NCI-H510A (cell line): ENCODE measurements at places on chromosomes 11 and 22.

DNA sequence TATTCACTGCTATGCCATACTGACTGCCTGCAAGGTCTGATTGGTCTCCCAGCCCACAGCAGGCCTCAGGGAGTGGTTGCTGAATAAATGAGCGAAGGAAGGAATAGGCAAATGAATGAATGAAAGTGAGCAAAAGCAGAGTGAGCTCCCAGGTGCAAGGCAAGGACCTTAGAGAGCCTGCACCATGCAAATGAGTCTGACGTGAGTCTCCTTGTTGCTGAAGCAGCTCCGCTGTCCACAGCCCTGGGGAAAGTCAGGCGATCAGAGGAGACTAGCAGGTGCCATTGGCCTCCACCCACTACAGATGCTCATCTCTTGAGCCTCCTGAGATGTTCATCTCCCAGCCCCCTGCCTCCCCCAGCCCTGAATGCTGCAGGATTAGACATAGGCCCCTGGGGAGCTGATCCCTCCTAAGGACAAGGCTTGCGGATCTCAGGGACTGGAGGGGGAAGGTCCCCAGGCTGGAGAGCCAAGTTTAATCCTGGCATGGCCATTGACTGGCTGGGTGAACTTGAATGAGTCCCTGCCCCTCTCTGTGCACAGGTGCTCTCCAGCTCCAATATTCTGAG lies 22.1 kb downstream of the GDPD5 start:
- no peak for DNase-seq

DNA sequence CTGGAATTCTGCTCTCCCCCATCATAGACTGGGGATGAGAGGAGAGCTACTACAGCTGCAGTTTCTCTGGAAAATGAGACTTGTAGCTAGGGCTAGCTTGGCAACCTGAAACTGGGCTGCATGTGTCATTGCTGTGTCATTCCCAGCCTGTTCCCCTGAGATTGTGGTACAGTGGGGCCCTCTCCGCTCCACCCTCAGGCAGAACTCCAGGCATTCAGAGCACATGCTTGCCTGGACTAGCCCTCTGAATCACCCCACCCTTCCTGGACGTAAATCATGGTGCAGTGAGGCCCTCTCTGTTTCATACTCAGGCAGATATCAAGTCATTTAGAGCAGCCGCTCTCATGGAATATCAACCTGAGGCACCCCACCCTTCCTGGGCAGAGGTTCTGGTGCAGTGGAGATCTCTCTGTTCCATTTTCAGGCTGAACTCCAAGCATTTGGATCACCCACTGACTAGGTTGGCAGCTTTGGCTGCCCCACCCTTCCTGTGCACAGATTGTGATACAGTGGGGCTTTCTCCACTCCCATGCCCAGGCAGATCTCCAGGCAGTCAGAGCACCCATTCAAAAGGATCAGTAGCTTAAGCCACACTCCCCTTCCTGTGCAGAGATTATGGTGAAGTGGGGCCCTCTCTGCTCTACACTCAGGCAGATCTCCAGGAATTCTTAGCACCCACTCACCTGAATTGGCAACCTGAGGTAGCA lies 274.4 kb downstream of the C11orf87 start:
- DNase-seq, result no peak

- DNase-seq, result no peak
These were observed 8.9 kb downstream of the SIDT2 start for GRCh38 chr11:117187428-117187798.

DNA sequence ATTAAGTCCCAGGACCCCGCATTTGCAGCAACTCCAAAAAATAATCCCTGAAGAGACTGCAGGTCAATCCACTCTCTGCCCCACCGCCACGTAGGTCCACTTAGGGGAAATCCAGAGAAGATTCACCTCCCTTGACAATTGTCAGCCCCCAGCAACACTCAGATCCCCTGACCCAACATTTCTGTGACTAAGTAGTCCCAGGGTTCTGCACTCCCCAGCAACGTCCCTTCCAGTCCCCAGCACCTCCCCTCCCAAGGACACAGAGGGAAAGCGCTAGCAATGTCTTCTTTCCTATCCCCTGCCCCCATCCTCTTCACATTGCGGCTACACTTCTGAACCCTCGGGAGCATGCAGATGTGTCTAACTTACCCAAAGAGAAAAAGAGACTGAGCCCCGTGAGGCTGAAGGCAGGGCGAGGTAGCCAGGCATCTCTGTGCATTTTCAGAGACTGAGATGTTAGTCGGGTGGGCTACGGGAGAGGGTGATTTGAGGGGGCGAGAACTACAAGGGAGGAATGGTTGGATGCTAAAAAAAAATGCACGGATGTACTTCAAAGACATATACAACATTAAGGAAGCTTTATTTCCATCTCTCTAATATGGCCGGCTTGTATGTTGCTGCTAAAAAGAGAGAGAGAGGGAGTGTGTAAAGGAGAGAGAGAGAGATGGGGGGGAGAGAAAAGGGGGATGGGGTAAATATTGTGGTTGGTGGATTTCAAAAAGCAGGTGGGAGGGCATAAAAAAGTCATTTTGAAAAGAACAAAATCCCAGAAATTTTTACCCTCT lies at the start of gene SCN2B:
TSS of gene SCN2B (minus strand) at position 647 of the 785 bp plus-strand sequence. CDS start at position 439, 208 bp downstream.
- DNase-seq, result no peak

- DNase-seq, result no peak
These were observed 10.8 kb downstream of the TTLL12 start for GRCh38 chr22:43176090-43176489.
